Stimulated activated CD4-positive, alpha-beta T cell treated with anti-CD3 and anti-CD28 coated beads, TNF-alpha, amount 100 ng/mL, for 48 hours (primary cell): ENCODE measurements at places on chromosomes 7 and 10.
A peak's percentile ranks its signal among the peaks of the same experiment; 100 is the strongest.

- DNase-seq, result no peak
Observed at GRCh38 chr7:157650801-157651200, 314.0 kb downstream of the DNAJB6 start.

- DNase-seq, result no peak
Observed at GRCh38 chr10:118139321-118139720, 92.6 kb upstream of the RAB11FIP2 start.

GRCh38 chr10:95832216-95833041 lies 75.3 kb upstream of the CC2D2B start:
- peak; percentile 11 for DNase-seq

DNA sequence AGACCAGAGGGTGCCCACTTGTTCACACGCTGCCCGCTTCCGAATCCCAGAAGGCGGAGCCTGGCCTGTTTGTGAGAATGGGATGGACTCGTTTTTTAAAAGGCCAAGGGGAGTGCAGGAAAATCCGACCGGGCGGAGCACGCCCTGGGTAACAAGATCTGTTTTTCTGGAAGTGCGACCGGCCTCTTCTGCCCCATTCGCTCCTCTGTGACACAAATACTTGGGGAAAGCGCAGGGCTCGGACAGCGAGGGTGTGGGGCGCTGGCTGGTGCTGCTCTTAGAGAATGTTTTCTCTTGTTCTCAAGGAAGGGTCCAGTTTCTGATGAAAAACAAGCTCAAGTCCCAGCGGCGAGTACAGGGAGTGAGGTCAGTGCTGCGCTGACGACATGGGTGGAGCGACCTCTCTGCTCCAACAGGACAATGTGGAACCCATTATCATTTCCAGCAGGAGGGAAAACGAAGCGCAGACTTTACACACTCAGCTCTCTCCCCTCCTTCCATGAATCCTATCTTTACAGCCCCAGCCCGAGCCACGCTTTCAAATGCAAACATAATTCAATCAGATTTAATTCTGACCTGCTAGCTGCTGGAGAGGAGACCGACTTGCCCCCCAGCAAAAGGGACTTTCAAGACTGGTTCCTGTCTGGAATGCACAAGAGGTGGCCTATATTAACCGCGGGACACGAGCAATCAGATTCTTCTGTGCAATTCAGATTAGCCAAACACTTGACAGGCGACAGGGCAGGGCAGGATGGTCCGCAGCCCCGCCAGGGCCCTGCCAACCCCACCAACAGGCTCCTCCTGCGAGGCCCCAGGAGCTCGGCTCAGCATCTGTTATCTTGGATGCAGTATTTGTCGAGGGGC lies 1.1 kb downstream of the RADIL start:
- DNase-seq, result no peak

DNA sequence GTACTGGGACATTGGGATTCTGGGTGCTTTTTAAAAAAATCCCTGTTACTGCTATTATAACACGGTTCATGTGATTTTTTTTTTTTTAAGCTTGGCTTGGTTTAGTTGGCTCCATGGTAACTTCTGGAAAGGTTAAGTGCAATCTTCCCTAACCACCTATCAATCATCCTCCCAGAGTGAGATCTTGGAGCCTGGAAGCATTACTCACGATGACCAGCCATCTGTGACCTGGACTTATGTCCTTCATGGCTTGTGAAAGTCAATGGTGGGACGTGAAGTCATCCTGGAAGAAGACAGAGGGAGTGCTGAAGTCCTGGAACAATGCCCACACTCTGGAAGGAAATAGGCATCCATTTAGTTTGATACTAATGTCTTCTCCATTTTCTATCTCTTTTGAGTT lies 135.5 kb upstream of the FRMD4A start:
- DNase-seq, result no peak

GRCh38 chr7:18086165-18087025 lies 58.7 kb upstream of the PRPS1L1 start:
- no peak for DNase-seq

DNA sequence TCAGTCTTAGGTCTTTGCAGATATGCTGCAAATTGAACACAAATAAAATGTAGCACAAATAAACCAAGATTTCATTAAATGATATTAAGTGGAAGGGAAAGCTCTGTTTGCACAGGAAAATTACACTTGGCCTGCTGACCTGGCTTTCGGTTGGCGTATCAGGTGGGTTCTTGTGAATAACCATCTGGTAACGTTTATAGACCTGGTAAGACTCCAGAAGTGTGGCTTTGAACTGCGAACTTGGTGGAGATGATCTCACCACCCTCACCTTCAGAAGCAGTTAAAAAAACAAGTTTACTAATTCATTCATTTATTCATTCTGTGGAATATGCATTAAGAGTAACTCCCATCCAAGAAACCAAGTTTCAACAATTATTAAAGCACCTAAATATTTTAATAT lies 28.1 kb downstream of the ATE1 start:
- DNase-seq, result no peak

DNA sequence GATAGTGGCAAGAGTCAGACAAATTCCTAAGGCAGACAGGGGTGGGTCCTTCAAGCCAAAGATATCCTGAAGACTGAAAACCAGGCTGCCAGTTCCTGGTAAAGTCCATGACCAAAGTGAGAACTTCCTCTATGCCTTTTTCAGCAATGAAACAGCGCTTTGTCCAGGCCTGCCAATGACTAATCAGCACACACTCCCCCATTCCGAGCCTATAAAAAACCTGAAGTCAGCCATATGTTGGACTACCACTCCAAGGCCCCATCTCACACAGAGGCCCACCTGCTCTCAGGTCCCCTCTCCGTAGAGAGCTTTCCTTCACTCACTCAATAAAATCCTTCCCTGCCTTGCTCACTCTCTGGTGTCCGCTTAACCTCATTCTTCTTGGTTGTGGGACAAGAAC lies 402.2 kb downstream of the ANKRD7 start:
- DNase-seq, result no peak

DNA sequence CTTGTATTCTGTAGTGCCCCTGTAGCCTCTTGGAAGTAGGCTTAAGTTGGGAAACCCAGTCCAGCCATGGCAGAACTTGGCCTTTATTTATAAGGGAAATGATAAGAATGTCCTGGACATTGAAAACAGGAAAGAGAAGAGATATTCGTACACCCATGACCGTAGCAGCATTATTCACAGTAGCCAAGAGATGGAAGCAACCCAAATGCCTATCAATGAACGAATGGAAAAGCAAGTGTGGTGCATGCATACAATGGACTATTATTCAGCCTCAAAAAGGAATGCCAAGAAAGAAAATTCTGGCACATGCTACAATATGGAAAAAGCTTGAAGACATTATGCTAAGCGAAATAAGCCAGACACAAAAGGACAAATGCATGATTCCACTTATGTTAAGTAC lies 315.3 kb downstream of the CXCL12 start:
- DNase-seq, result no peak

DNA sequence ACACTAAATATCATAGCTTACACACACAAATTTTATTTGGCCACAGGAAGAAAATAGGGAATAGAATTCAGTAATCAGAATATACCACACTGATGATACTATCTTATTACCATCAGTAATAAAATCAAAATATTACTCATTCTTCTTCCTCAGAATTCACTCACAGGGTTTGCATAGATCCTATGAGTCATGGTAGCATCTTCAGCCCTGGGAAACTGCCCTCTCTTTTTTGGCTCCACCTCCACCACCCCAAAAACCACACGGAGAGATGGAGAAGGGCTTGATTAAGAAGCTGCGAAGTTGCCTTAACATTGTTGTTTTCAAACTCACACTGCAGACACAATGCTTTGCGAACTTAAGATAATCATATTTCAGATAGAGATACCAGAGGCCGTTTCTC lies 154.1 kb upstream of the AHR start:
- peak; percentile 43 for DNase-seq

DNA sequence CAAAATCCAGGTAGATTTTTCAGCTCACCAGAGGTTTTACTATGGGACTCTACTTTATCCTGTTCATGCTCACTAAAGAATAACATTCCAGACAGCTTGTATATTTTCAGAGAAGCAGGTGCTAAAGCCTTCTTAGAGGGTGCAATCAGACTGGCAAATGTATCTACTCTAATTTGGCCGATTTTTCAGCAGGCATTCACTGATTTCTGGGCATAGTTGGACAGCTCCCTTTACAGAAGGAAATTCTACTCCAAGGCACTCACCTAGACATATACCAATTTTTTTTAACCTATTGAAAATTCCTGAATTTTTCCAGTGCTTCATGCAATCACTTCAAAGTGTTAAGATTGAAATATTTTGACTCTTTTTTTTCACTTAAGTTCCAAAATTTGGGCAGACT lies 3.8 kb upstream of the CNTNAP2 start:
- no peak for DNase-seq

DNA sequence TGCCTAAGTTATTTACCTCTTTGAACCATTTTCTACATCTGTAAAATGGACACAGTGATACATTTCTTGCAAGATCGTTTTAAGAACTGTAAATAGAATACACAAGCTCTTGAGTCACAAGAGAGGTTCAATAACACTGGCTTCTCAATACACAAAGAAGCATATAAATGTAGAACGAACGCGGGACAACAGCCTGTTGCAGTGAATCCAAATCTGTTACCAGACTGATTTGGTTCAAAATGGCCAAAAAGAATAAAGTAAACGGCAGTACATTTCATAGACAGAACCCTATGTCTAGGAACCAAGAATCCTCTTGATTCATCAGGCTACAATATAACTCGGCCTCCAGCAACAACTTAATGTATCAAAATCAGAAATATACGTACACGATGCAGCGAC lies 701 bp downstream of the MTPAP start:
- DNase-seq, result no peak

DNA sequence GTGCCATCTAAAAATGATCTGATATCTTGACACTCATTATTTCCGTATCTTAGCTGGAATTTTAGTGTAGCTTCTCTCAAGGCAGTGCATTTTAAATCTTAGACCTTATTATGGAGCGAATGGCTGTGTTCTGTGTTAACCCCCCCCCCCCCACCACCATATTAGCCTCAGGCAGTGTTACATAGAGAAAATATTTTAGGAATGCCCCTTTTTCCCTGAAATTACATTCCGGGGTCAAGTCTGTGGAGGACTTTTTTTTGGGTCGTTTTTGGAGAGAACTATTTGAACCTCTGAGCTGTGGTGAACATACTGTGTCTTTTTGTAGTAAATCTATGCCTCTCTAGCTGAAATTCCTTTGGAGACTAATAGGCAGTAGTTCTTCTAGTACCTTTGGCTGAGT lies 3.1 kb downstream of the CCDC126 start:
- no peak for DNase-seq

DNA sequence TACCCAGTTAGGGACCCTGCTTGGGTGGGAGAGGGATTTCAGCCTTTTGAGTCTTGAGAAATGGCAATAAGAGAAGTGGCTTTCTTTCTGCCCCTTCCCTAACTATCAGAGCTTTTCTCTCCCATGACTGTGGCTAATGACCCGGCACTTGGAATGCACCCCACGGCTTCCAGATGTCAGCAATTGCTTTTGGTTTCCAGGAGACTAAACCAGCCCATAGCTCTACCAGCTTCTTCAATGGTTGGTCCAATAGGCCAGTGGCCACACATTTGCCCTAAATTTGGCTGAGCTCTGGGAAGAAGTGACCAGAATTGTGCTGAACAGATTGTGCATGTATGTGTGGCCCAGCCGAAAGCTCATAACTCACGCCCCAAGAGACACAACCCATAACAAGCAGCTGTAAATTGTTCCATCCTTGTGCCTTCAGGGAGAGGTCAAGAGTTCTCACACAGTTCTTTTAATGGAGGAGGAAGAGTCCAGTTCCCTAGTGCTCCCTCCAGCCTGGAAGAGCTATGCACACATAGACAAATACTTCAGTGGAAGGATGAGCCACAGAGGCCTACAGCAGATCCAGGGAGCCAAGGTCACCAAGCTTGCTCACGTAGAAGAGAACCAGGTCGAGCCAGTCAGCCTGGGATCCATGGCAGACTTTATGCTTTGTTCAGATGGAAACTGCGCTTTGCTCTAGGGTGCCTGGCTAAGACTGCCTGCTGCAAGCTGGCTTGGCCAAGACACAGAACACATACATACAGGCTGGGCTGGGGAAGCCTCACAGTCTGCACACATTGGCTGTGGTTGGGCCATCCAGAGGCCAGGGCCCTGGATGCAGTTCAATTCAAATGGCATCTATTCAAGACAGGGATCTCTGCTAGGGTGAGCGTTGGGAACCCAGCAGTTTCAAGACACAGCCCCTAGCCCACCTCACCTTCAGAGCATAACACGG lies 131.8 kb upstream of the HABP2 start:
- no peak for DNase-seq

DNA sequence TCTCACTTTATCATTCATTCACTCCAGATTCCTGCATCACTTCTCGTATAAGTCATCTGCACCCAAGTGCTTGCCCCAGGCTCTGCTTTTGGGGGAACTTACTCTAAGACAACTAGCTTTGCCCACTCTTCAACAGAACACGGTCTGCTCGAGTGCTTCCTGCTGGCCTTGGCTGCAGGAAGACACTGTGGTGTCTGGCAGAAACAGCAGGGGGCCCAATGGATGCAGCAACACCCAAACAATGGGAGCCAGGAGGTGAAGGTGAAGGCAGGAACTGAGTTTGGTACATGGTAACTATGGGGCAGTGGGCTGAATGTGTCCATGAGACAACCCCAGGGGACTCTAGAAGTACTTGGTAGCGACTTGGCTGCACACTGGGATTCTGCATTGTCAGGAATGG lies 344.0 kb downstream of the REEP3 start:
- no peak for DNase-seq

- DNase-seq, result no peak
Observed at GRCh38 chr10:51619365-51619764, 80.0 kb downstream of the CSTF2T start.

DNA sequence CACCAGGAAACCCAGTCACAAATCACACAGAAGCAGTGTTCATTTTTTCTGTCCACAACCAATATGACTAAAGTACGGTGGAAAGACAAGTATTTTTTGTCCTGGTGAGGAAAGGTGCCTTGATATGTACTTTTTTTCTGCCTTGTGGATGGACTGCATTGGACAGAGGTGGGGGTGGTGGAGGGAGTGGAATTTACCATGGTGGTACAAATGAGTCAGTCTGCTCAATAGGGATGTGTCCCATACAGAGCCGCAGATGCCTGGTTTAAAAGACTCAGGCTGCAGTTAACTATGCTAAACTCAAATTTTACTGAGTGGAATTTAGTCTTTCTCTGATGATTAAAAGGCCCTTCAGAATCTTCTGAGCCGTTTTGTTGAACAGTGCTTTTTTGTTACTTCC lies 674.5 kb upstream of the GALNT17 start:
- no peak for DNase-seq

DNA sequence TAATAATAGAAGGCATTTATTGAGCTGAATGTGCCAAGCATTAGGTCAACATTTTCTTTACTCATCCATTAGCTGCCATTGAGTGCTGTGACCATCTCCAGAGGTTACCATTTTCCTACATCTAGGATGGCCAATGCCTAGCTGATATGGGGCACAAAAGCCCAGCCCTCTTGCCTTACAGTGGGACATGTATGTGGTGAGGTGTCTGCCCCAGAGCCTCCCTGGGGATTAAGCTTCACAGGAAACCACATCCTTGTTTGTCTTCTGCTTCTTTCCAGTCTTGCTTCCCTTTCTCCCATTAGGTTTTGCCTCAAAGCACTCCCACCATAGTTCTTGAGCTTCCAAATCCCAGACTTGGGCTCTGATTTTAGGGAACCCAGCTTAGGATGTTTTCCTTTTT lies 258.7 kb downstream of the SORCS3 start:
- no peak for DNase-seq

GRCh38 chr7:1829111-1829510 lies 159.0 kb downstream of the ELFN1 start:
- no peak for DNase-seq
